ENCODE measurements at places on chromosomes 4 and X.

- DNase-seq = no peak
Observed at GRCh38 chr4:94419956-94420355, 31.8 kb upstream of the PDLIM5 start.

- DNase-seq = no peak
Observed at GRCh38 chr4:42453612-42454011, 56.3 kb downstream of the SHISA3 start.

- no peak for DNase-seq
Observed at GRCh38 chr4:81060587-81061343, 30.3 kb downstream of the BMP3 start.

GRCh38 chr4:71074452-71075299, 81.2 kb downstream of the DCK start:
- DNase-seq = no peak

- no peak for DNase-seq
Observed at GRCh38 chr4:125464146-125464545, 149.4 kb downstream of the FAT4 start.
